ENCODE measurements at places on chromosomes 11 and 22.

- no peak for DNase-seq
These were observed 141.0 kb downstream of the SLC17A6 start for GRCh38 chr11:22479208-22479607.

- no peak for DNase-seq
These were observed 15.6 kb upstream of the DNAJB7 start for GRCh38 chr22:40877488-40877887.

DNA sequence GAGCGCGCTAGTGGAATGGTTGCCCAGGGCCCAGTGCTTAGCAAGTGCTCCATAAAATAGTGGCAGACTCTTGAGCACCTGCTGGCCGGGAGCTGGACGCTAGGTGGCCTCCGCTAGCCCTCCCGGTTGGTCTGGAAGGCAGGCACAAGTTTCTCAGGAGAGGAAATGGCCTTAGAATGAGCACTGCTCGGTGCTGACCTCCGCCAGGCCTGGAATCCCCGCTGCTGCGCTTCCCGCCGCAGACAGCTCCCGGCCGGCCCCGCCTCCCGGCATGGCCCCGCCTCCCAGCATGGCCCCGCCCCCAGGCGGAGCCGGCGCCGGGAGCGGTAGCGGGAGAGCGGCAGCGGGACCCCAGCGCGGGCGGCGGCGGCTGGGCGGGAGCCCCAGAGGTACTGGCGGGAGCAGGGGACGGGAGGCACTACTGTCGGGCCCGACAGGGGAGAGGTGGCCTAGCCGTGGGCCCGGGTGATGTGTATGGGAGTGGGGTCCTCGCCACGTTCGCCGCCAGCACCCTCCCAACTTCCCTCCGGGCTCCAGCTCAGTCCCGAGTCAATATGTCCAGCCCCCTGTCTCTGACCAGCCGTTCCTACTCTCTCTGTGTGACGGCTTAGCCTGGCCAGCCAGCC lies at the start of gene SIPA1:
TSS of gene SIPA1 (plus strand) at position 308 of the 626 bp plus-strand sequence. CDS start 2,821 bp downstream, outside the sequence.
- peak; percentile 71 for DNase-seq

DNA sequence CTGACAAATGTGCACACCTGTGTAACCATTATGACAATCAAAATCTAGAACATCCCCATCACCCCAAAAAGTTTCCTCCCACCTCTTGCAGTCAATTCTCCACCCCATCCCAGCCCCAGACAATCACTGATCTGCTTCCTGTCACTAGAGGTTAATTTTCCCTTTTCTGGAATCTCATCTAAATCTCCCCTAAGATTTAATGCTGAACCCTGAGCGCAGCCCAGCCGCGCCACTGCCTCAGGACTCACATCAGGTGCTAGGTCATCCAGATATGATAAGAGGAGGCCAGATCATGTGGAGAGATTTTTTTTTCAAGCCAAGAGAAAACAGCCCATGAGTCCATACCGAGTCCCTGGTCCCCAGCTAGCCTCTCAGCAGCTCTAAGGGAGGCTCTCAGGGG lies 4.3 kb upstream of the TMPRSS13 start:
- no peak for DNase-seq

GRCh38 chr11:22466809-22467208 lies 128.6 kb downstream of the SLC17A6 start:
- DNase-seq = no peak
